ENCODE measurements at places on chromosomes 5 and 9.
A peak's percentile ranks its signal among the peaks of the same experiment; 100 is the strongest.

DNA sequence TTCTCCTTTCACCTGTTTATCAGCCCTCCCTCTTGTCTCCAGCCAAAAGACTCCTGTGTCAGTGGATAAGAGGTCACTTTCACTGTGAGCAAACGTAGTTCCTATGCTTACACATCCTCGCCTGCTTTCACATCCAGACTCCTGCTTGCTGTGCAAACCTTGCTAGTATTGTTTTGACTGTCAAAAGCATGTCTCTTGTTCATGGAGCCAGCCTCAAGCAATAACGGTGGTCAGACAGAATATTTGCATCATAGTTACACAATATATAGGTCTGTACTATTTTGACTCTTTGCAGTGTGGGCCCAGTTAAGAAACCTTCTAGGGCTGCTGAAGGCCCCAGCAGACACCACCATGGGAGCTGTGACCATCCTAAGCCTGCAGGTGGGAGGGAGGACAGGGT is 420.0 kb downstream of the SEMA5A start:
- H3K4me3 ChIP-seq, result no peak overlapping the region
- no peak overlapping the region for H3K27ac ChIP-seq
- no peaks in the 10 kb centered on the region for H3K36me3 ChIP-seq
- DNase-seq, result no peak

GRCh38 chr5:59562756-59563389 is 330.7 kb downstream of the PDE4D start:
- no peaks in the 10 kb centered on the region for H3K4me1 ChIP-seq
- no peaks in the 10 kb centered on the region for H3K27me3 ChIP-seq
- DNase-seq, result peak; percentile 24
- H3K27ac ChIP-seq, result no peak overlapping the region

DNA sequence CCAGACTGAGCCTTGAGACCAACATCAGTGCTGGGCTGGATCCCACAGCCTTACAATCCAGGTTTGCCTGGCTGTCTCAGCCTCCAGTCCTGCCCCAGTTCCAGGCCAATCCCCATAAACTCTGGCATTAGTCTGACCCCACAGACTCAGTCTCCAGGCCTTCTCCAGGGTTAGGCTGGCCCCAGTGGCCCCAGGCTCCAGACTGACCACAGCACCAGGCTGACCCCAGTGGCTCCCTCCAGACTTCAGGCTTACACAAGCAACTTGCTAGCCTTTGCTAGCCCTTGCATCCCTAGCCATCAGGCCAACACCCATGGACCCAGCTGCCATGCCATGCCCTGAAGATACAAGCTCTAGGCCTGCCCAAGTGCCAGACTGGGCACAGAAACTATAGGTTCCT is 1326.0 kb upstream of the C9orf72 start:
- H3K36me3 ChIP-seq, result no peaks in the 10 kb centered on the region
- no peaks in the 10 kb centered on the region for H3K27me3 ChIP-seq
- H3K27ac ChIP-seq, result no peak overlapping the region
- H3K4me3 ChIP-seq, result no peak overlapping the region
- no peak for DNase-seq

DNA sequence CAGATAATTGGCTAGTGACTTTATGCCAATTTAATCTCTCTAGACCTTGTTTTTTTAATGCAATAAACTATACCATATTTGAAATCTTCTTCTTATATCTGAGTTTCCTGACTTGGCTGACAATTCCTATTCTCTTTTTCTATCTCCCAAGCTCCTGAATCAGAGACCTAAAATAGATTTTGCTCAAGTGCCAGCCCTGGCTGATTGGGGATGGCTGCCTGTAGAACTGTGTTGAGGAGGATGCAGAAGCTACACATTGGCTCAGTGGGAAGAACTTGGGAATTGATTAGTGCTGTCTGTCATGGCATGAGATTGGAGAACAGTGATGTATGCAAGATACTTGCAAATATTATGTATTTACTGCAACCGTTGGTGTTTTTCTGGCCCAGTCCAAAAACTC is 132.8 kb downstream of the INSYN2B start:
- H3K27ac ChIP-seq, result no peak overlapping the region
- H3K4me3 ChIP-seq, result no peak overlapping the region
- no peak for DNase-seq
- peaks cover 7% of the 10 kb centered on the region for H3K4me1 ChIP-seq
- no peaks in the 10 kb centered on the region for H3K27me3 ChIP-seq

DNA sequence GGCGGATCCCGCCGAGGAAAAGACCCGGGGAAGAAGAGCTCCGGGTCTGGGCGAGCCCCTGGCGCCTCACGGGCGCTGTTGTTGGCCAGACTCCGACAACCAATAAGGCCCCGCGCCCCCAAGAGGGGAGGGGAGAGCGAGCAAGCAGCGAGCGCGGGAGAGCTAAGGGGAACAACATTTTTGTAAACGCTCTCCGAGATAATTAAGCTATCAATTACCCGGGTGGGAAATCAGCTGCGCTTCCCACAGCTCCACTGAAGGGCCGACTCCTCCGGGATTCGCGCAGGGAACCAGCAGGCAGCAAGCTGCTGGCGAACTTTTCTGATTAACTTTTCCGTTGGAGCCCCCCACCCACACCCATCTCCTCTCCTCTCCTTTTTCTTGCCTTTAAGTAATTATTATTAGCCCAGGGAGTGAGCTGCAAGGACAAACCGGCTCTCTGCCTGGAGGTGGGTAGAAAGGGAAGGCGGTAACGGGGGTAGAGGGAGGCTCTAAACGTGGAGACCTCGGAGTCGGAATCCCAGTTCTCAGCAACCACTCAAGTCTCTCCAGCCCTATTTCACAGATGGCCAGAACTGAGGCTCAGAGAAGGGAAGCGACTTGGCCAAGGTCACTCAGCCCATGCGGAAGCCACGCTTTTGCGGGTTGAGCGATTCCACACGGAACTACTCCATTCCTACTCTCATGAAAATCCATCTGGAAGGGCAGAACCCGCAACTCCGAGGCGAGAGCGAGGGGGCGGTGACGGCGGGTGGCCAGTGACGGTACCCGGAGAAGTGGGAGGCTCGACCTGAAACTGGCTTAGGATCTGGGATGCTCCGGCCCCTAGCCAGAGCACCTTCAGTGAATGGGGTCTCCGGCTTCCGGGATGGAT is 1.3 kb downstream of the ASTN2 start:
- H3K27me3 ChIP-seq, result peaks cover 33% of the 10 kb centered on the region
- no peak overlapping the region for H3K27ac ChIP-seq
- no peak overlapping the region for H3K4me3 ChIP-seq
- H3K4me1 ChIP-seq, result no peaks in the 10 kb centered on the region
- no peaks in the 10 kb centered on the region for H3K36me3 ChIP-seq

DNA sequence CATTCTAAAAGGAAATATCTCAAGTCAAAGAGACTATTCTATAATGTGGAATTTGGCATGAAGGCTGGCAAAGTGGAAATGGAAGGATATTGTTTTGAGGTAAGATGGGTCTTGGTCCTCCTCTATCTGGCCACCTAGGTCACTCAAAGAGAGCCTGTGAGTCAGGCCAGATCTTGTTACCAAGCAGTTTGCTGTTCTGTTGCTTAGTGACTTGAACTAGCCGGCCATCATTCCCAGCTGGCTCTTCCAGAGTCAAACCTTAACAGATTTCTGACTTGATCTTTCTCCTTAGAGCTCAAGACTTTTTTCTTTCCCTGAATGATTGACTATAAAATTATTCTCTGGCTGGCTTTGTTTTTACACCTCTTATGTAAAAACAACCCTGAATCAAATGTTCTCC is 136.1 kb downstream of the PDE4D start:
- no peak overlapping the region for H3K4me3 ChIP-seq
- H3K27ac ChIP-seq, result no peak overlapping the region
- H3K36me3 ChIP-seq, result no peaks in the 10 kb centered on the region
- DNase-seq, result no peak

GRCh38 chr9:76677481-76678055 is 86.7 kb upstream of the PCA3 start:
- H3K36me3 ChIP-seq, result no peaks in the 10 kb centered on the region
- H3K27ac ChIP-seq, result no peak overlapping the region
- peaks cover 8% of the 10 kb centered on the region for H3K4me1 ChIP-seq
- H3K4me3 ChIP-seq, result no peak overlapping the region
- no peak for DNase-seq
- no peaks in the 10 kb centered on the region for H3K27me3 ChIP-seq

GRCh38 chr9:128882677-128883603 is 1.0 kb downstream of the LRRC8A start:
- peaks cover 5% of the 10 kb centered on the region for H3K36me3 ChIP-seq
- H3K27me3 ChIP-seq, result no peaks in the 10 kb centered on the region
- DNase-seq, result peak; percentile 39
- peaks cover 45% of the 10 kb centered on the region for H3K4me1 ChIP-seq
- H3K4me3 ChIP-seq, result peak overlapping the region; percentile 87

DNA sequence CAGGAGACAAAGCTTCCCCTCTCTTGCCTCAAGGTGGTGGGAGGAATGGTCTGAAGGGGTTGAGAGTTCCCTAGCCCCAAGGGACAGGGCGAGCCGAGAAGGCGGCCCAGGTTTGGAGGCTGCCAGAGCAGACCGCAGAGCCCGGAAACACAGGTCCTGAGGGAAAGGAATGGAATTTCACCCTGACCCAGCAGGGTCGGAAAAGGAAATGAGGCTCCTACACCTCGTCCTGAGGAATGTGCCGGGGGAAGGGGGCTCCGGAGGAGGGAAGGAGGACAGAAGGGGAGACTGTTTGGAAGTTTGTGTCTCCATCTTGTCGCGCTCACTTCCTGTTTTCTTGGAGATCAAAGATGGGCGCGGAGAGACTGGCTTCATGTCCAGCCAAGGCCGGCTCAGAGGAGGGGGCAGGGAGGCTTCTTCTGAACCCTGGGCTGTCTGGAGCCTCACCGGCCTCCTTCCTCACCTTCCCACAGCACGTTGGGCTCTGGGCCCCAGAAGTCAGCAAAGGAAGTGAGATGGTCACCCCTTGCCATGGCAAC is 9.6 kb downstream of the ENG start:
- no peaks in the 10 kb centered on the region for H3K27me3 ChIP-seq
- no peak overlapping the region for H3K27ac ChIP-seq
- H3K36me3 ChIP-seq, result peaks cover 12% of the 10 kb centered on the region
- no peak for DNase-seq
- H3K4me1 ChIP-seq, result no peaks in the 10 kb centered on the region
- H3K4me3 ChIP-seq, result no peak overlapping the region

- no peaks in the 10 kb centered on the region for H3K27me3 ChIP-seq
- H3K4me3 ChIP-seq, result no peak overlapping the region
- H3K4me1 ChIP-seq, result peaks cover 35% of the 10 kb centered on the region
- H3K36me3 ChIP-seq, result no peaks in the 10 kb centered on the region
- DNase-seq, result no peak
- H3K27ac ChIP-seq, result no peak overlapping the region
Measured at GRCh38 chr5:53087621-53088121, 21.9 kb downstream of the MOCS2 start.

DNA sequence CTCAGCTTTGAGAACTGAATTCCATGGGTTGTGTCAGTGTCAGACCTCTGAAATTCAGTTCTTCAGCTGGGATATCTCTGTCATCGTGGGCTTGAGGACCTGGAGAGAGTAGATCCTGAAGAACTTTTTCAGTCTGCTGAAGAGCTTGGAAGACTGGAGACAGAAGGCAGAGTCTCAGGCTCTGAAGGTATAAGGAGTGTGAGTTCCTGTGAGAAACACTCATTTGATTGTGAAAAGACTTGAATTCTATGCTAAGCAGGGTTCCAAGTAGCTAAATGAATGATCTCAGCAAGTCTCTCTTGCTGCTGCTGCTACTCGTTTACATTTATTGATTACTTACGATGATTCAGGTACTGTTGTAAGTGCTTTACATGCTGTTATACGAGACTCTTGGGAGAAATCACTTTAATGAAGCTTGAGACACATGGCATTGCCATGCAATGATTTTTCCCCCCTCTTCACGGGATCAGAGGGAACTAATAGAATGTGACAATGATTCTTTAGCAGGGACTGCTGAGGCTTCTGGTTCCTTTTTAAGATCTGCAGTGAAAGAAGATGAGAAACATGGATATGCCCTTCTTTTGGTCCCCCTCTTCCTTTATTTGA is 63.8 kb downstream of the PTTG1 start:
- H3K27ac ChIP-seq, result no peak overlapping the region
- H3K27me3 ChIP-seq, result no peaks in the 10 kb centered on the region
- peaks cover 53% of the 10 kb centered on the region for H3K36me3 ChIP-seq
- H3K4me1 ChIP-seq, result peaks cover 29% of the 10 kb centered on the region
- no peak overlapping the region for H3K4me3 ChIP-seq

DNA sequence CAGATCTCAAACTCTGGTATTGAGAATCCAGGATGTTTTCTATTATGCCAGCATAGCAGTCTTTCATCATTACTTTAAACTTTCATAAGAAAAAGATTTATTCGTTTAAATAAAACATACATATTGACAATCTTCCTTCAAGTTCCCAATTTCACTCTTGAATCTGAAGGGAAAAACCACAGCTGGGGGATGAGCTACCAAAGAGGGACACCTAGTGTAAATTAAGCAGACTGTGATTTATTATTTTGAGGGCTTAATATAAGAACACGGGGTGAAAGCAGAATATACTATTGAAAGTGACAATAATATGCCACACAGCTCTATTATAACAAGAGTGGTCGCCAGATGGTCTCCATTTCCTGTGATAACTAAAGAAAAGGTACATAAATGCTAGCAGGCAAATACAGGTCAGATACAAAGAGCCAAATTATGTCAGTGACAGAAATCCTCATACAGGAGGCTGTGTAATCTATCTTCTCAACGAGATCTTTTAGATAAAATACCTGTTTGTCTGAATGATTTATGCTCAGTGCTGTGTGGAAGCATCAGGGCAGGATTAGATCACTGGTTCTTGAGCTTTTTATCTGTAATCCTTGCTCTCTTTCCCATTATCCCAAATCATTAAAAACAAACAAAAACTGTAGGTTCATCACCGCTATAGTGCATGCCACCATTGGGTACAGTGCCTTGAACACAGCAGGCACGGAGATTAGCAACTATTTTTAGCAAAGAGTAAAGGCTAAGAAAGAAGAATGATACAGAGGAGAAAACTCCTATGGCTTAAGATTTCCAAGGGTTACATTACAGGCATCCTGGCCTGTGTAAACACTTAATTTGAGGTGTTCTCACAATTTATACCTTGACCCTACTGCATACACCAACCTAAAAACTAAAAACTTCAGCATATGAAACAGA is 116.6 kb downstream of the DROSHA start:
- peaks cover 27% of the 10 kb centered on the region for H3K36me3 ChIP-seq
- H3K4me1 ChIP-seq, result peaks cover 4% of the 10 kb centered on the region
- no peak overlapping the region for H3K27ac ChIP-seq
- H3K27me3 ChIP-seq, result no peaks in the 10 kb centered on the region

GRCh38 chr5:81980160-81980559 is 8.3 kb downstream of the ATG10 start:
- no peak overlapping the region for H3K4me3 ChIP-seq
- H3K27me3 ChIP-seq, result no peaks in the 10 kb centered on the region
- no peak for DNase-seq
- H3K27ac ChIP-seq, result no peak overlapping the region
- peaks cover 2% of the 10 kb centered on the region for H3K4me1 ChIP-seq

DNA sequence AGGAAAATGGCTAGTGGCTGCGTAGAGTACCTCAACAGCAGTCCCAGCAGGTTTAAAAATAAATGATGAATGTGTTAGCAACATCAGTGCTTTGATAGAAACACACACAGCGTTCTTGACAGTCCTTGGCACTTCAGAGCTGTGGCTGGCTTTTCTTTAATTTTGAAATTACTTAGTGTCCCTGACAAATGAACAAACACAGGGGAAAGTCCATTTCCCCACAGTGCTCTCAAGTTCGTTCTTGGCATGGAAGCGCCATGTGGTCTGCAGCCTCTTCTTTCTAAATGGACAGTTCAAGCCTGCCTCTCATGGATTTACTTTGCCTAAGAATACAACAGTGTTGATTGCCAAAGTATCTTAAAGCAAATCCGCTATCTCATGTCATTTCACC is 102.2 kb downstream of the ADAMTS12 start:
- H3K27me3 ChIP-seq, result no peaks in the 10 kb centered on the region
- DNase-seq, result no peak
- no peak overlapping the region for H3K4me3 ChIP-seq
- no peaks in the 10 kb centered on the region for H3K36me3 ChIP-seq

GRCh38 chr5:82910905-82911304 is 166.3 kb downstream of the TMEM167A start:
- no peak overlapping the region for H3K27ac ChIP-seq
- peaks cover 7% of the 10 kb centered on the region for H3K4me1 ChIP-seq
- H3K4me3 ChIP-seq, result no peak overlapping the region
- peaks cover 3% of the 10 kb centered on the region for H3K36me3 ChIP-seq
- DNase-seq, result no peak

Measured in activated CD8-positive, alpha-beta T cell treated with anti-CD3 and anti-CD28 coated beads for 36 hours (primary cell).